Activated B cell treated with CpG ODN at 0.5 μM for 24 hours (primary cell): ENCODE measurements at places on chromosomes 13 and 19. TPM values are rescaled to one million over a fixed set of nuclear protein-coding genes. Genes with fewer than 3 reads are reported as not detected.

DNA sequence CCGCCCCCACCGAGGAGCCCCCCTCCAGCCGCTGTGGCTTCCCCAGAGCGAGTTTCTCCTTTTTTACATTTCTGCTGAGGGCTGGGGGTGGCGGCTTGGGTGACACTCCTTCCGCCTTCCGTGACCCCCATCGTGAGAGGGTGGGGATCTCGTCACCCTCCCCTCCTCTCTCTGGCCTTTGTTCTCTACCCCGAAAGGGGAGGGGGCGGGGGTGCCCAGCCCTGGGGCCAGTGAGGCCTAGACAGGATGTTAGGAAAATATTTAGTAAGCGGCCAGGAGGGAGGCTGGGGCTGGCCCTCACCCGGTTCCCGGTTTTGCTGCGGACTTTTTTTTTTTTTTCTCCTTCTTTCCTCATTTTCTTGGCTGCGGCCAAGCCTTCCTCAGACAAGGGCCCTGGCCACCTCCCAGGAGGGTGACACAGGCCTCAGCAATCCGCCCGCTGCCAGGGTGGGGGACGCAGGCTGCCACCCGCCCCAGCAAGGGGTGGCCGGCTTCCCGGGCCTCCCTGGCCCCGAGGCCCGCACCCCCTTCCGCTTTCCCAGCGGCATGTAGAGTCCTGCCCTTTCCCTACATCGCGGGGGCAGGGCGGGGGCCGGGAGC is 3.9 kb downstream of the MIDN start:
- DNase-seq, result peak; percentile 49

DNA sequence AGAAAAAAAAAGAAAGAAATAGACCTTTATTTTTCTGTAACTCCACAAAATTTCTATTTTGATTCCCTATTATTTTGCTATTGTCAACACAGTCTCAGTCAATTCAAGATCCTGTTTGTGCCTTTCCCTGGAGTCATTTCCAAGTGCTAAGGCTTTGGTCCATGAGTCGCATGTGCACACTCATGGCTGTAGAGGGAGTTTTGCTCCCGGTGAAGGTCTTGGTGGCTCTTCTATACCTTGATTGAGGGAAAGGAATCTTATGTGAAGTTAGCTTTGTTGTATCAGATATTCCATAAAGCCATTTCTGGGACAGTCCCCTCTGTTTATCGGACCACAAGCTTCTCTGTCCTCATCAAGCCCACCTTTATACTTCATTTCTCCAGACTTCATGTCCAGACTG is 58.7 kb upstream of the ALOX5AP start:
- DNase-seq, result no peak

DNA sequence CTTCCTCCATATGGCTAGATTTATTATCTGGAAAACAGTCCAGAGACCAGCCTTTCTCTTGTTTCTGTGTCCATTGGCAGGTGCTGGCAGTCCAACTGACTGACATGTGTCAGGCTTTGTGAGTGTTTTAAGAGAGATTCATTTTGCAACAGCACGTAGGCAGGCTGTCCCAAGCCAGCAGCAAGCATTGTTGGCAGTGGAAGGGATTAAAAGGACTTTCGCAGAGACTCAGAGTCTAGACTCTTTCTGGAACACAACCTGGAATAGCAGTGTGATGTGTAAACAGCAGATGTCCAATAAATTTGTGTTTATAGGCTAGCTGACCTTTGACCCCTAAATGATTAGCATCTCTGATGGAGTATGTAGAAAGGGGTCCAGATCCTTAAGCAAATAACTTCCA is 222.2 kb upstream of the SERP2 start:
- DNase-seq, result no peak

- no peak for DNase-seq
Observed at GRCh38 chr19:43738780-43739211, 16.0 kb downstream of the SMG9 start.

- no peak for DNase-seq
Observed at GRCh38 chr13:85386424-85386823, 412.8 kb downstream of the SLITRK6 start.

DNA sequence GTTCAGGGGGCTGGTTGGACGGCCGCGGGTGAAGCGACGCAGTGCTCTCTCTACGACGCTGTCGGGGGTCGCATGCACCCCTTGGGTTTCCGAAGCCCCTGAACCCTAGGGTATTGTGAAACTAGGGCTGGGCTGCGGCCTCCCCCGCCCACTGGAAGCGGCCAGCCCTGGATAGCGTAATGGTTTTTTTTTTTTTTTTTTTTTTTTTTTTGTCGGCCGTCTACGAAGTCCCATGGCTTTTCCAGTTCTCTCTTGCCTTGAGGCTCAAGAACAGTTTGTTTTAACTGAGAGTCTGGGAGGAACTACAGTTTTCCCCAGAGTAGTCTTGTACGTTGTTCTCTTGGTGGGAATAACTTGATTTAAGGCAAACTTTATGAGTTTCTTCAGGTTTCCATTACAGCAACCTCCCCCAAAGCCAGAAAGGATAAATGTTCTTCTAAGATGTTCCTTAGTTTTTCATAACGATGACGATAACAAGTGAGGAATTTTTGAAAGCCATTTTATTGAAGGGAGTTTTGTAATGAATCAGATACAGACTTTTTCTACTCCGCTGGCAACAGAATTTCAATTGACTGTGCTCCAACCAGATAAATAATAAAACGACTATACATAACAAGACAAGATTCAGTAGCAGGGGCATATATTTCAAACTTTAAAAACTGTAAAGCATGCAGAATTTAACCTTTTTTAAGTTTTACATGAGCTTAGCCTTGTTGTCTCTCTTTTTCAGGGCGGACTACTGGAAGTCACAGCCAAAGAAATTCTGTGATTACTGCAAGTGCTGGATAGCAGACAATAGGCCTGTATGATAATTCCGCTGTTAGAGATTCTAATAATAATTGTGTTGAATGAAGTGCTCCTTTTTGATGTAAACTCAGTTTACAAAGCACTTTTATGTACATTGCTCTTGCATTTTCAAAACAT is 867 bp downstream of the WBP4 start:
- no peak for DNase-seq

DNA sequence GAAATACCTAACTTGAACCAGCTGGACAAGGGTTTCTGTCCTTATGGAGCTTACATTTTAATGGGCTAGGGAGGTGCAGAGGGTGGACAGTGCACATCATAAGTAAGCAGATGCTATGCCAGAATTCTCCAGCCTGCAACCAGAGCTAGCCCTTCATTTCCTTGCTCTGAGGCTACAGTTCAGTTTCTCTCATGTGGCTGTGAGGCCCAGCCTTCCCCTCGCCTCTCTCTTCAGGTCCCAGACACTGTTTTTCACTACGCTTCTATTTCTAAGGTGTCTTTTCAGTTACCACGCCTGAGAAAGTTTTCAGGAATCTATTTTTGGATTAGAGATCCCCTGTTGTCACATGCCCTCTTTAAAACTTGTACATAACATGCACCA is 141.9 kb downstream of the PCCA start:
- DNase-seq, result no peak

DNA sequence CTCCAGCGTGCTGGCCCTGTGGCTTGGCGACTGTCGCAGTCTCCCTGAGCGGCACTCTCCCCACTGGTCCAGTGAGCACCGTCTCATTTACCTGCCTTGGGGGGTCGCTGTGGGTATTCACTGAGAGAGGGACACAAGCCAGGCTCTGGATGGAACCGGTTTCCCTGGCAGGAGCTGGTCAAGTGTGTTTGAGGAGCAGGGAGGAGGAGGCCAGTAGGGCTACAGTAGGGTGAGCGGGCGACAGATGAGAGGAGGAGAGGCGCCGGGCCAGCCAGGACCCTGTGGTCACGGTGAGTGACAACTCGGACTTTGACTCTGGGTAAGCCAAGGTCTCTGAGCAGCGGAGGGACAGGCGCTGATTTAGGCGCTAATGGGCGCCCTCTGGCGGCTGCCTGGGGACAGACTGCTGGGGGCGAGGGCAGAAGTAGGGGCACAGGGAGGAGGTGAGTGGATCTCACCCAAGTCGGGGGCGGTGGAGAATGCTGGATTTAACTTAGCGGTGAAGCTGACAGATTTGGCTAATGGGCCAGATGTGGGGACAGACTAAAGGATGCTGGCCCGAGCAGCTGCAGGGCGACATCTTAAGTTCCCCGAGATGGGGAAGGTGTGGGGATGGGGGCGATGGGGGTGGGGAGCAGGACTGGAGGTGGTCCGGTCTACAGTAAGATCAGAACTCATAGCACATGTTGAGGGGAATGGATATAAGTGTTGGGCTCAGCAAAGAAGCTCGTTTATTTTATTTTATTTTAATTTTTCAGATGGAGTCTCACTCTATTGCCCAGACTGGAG is 4.7 kb upstream of the PRMT1 start:
- peak; percentile 70 for DNase-seq

DNA sequence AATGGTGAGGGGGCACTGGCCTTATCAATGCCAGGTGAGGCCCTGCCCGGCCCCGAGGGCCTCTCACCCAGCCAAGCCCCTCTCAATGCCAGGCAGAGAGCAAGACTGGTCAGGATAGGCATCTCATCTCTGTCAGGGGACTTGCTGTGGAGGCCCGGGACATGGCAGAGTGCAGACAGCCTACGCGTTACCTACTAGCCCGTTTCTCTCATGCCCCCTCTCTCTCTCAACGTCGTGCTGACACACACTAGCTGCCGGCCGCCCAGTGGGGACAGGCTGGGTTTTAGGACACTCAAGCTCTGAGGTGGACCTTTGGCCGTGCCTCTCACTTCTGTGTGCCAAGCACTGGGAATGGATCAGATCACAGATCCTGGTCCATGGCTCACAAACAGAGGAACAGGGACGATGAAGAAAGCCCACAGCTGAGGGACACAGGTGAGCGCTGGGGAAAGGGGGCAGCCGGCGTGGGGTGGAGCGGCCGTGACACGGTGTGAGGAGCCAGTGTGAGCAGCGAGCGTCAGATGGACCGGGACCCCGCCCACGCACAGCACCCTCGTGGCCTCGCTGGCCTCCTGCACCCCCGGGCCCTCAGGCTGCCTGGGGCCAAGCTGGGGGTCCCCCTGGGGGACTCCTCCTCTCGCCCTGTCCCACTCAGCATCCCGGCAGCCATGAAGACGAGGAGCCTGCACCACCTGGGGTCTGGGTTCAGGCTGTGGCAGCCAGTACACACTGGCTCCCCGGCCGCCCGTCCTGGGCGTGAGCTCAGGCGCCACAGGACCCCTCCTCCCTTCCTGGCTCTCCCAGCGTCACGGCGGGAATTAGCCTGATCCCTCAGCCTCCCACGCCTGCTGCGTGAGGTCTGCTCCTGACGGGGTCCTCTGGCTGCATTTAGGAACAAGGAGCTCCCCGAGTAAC is 76.9 kb upstream of the C13orf46 start:
- no peak for DNase-seq

DNA sequence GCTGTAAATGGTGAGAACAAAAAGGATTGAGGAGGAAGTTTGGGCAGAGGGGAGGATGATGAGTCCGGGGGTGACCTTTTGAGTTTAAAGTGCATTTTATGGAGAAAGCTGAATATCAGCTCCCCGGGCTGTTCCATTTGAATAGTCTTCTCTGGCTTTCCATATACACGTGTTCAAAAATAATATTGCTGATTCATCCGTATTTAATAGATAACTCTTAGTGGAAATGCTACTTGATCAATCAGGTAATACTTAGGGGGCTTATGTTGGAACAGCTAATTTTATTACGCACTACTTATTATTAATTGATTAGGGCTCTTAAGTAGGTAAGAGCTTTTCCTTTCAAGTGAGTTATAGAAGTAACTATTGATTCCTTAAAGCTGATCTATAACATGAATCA is 76.4 kb downstream of the ERCC5 start:
- no peak for DNase-seq

DNA sequence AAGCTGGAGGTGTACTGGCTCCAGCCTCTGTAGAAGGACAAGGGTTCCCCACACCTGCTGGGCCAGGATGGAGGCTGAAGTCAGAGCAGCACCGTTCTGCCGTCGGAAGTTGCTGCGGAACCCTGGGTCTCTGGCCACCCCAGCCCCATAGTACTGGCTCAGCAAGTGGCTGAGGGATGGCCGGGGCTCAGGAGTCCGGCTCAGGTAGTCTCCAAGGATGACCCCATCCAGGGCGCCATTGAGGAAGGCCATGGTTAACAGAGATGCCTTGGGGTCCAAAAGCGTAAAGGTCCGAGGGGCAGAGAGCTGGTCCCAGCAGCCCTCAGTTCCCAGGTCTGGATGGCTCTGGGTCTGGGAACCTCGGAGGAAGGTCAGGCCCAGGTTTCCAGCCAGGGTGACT is 3.7 kb downstream of the PGLYRP2 start:
- DNase-seq, result no peak

- DNase-seq, result no peak
Observed at GRCh38 chr19:42174958-42175734, 42.3 kb downstream of the DEDD2 start.

GRCh38 chr19:17835182-17836006 is 12.4 kb downstream of the JAK3 start:
- DNase-seq, result no peak

DNA sequence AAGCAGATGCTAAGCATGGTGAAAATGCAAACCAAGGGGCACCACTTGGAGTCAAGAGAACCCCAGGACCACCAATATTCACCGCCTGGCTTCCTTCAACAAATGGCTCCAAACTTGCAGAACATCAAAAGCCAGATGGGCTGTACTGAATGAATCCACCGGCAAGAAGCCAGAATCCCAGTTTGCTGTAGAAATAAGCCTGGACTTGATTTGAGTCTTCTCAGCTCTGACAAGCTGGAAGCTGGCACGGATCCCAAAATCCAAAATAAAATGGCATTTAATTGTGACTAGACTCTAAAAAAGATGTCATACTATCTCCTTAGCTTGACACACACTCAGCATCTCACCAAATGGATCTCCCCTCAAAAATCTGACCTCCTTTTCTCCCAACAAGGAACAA is 11.9 kb downstream of the EFNB2 start:
- DNase-seq, result no peak

DNA sequence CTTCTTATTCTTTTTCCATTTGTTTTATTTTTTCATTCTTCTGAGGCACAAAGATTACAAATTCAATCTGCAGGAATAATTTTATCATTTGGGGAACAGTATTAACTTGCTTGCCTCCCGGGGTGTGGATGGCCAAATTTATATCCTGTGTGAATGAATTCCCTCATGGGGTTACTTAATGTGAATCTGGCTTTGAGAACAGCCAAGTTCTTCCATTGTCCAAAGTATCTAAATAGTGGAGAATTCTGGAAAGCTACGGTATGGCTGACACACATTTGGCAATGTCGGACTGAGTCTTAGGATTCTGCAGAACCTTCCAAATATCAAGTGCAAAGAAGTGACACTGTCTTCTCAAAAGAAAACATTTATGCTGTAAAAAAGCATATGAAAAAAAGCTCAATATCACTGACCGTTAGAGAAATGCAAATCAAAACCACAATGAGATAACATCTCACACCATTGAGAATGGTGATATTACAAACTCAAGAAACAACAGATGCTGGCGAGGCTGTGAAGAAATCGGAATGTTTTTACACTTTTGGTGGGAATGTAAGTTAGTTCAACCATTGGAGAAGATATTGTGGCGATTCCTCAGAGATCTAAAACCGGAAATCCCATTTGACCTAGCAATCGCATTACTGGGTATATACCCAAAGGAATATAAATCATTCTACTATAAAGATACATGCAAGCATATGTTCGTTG is 620.2 kb downstream of the EFNB2 start:
- DNase-seq, result no peak

Gene C19orf67
- total RNA-seq, result not detected in 2 replicates

Gene USE1
- 41.9 and 43.4 TPM in 2 replicates for total RNA-seq

Gene SRRM5
- 0.29 and 0.42 TPM in 2 replicates for total RNA-seq

Gene PTH2
- not detected in 2 replicates for total RNA-seq
